ENCODE measurements at places on chromosomes 6 and 20. TPM values are rescaled to one million over a fixed set of nuclear protein-coding genes. Genes with fewer than 3 reads are reported as not detected.

GHRH gene
- total RNA-seq = not detected

HSP90AB1 gene
- 2,124 TPM for total RNA-seq

TMEM74B gene
- 1.8 TPM for total RNA-seq

GSTA1 gene
- not detected for total RNA-seq

MUCL3 gene
- total RNA-seq = not detected

SLC17A2 gene
- not detected for total RNA-seq

WFDC8 gene
- not detected for total RNA-seq

NFATC2 gene
- 40.9 TPM for total RNA-seq

TRIM15 gene
- total RNA-seq = not detected

SLC22A23 gene
- total RNA-seq = 0.16 TPM

SLC13A3 gene
- total RNA-seq = not detected

KIF6 gene
- total RNA-seq = 0.13 TPM

SPATS1 gene
- total RNA-seq = not detected

CD40 gene
- 3.3 TPM for total RNA-seq

GATA5 gene
- total RNA-seq = not detected

CRNKL1 gene
- total RNA-seq = 23.3 TPM

C20orf141 gene
- total RNA-seq = not detected

SLC17A3 gene
- total RNA-seq = not detected

RWDD2A gene
- 1.6 TPM for total RNA-seq

ZFAND3 gene
- 32.3 TPM for total RNA-seq

C4B gene
- 3.3 TPM for total RNA-seq

CALHM6 gene
- 10.9 TPM for total RNA-seq

BTN1A1 gene
- 0.11 TPM for total RNA-seq

MMS22L gene
- total RNA-seq = 34.7 TPM

MCHR2 gene
- not detected for total RNA-seq

SNAI1 gene
- 0.90 TPM for total RNA-seq

CST4 gene
- total RNA-seq = not detected

Data from activated CD8-positive, alpha-beta T cell treated with anti-CD3 and anti-CD28 coated beads for 36 hours (primary cell).